ENCODE measurements at places on chromosomes 5 and 9.

GRCh38 chr9:135971892-135972291, 10.7 kb upstream of the UBAC1 start:
- DNase-seq: peak; percentile 89

- no peak for DNase-seq
Observed at GRCh38 chr9:100090880-100091279, 7.9 kb downstream of the ERP44 start.

DNA sequence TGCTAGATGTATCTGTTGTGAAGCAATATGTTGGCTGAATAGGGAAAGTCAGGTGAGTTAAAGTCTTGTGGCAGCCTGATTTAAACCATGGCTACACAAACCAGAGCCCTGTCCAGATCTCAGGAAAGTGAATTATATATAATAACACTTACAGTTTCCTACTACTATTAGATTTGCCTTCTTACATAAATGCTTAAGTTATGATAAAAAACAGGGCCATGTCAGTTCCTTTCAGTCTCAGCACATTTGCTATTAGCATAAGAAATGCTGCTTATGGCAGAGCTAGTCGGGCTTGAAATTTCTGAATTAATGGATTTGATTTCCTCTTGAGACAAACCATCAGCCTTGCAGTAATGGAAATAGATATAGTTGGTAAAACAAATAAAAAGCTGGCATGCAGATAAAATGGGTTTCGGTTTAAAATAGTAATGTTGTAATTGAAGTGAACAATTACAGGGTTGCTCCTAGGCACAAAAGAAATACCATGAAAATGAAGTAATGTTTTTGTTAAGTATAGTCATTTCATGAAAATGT, 664.2 kb upstream of the ZNF608 start:
- DNase-seq: peak; percentile 83

- no peak for DNase-seq
Observed at GRCh38 chr5:150648294-150649107, 8.0 kb downstream of the SYNPO start.

- DNase-seq: no peak
Observed at GRCh38 chr5:104186510-104186909, 623.9 kb upstream of the NUDT12 start.

GRCh38 chr5:93272108-93272507, 308.9 kb downstream of the NR2F1-AS1 start:
- DNase-seq: no peak

- no peak for DNase-seq
Observed at GRCh38 chr5:80357671-80358070, 37.9 kb downstream of the SPZ1 start.

DNA sequence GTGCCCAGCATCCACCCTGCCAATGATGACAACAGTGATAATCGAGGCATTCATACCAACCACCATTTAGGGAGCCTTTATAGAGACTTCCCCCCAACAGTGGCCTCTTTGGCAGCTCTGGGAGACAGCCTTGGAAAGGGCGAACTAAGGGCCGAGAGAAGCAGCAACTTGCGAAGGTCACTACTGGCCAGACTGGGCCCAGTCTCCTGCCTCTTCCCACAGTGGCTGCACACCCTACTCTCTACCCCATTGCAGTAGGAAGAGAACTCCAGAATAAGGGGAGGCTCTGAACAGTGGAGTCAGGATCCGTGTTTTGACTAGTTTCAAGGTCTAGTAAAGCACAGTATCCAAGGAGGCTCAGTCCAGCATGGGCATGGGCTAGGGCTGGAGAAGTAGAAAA, 5.3 kb downstream of the LHX6 start:
- DNase-seq: no peak

- no peak for DNase-seq
Observed at GRCh38 chr5:96050273-96050880, 88.7 kb upstream of the ELL2 start.

- no peak for DNase-seq
Observed at GRCh38 chr5:135063511-135064234, 29.6 kb upstream of the PITX1 start.

- DNase-seq: no peak
Observed at GRCh38 chr9:130191749-130192120, 19.5 kb downstream of the NCS1 start.

DNA sequence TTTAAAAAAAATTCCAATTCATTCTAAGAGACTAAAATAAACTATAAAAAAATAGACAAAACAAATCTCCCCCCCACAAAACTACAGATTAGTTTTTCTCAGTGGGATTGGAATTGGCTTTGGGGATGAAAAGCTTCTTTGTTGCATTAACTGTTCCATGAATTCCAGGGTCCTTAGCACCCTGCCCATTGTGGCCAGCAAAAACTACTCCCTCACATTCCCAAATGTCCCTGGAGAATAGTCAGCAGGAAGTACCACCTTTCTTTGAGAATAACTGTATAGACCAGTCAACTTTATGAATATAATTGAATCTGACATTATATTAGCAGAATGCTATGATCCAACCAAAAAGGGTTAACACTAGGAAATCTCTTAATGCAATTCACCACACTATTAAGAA, 147.9 kb downstream of the LPAR1 start:
- DNase-seq: no peak

GRCh38 chr9:84718476-84718875, 48.9 kb downstream of the NTRK2 start:
- DNase-seq: no peak

GRCh38 chr9:87670572-87671264, 55.2 kb upstream of the CTSL start:
- no peak for DNase-seq

GRCh38 chr9:87270221-87270847, 227.3 kb upstream of the DAPK1 start:
- no peak for DNase-seq
